ENCODE measurements at places on chromosomes 2 and 18.

DNA sequence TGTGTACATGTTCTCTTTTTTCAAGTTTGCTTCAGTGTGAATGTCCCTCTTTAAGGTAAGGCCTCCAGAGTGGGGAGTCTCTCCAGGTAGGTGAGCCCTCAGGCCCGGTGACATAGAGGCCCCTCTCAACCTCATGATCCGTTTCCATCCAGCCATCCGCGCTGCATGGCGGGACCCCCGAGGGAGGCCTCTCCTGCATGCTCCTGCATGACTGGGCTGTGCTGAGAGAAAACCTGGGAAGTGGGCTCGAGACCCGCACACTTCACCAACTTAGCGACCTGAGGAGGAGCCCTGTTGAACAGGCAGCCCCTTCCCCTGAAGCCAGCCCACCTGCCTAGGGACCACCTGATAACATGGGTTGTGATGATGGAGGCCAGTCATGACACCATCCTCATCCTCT is 131.3 kb upstream of the EPAS1 start:
- no peak for DNase-seq

GRCh38 chr18:44343570-44343969 is 337.1 kb upstream of the SETBP1 start:
- no peak for DNase-seq

- no peak for DNase-seq
Observed at GRCh38 chr2:135050132-135050531, 2.0 kb upstream of the RAB3GAP1 start.

- DNase-seq, result no peak
Observed at GRCh38 chr2:216915557-216916150, 55.8 kb upstream of the TNP1 start.

DNA sequence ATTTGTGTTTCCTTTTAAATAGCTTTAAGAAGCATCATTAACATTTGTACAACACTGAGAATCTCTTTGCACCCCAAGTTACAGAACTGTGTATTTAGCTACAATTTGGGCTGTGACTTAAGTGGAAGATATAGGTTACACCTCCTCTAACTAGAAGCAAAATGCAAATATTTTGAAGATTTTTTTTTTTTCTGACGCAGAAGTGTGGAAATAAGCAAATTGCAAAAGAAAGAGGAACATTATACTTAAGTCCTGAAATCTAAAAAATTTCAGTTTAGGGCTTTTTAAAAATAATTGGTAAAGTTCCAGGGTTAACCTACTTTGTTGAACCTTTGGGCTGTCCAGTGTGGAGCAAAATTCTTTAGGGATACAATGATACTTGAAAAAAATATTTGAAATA is 41.4 kb upstream of the RBMS1 start:
- no peak for DNase-seq
